ENCODE measurements at places on chromosomes 11 and 22.

DNA sequence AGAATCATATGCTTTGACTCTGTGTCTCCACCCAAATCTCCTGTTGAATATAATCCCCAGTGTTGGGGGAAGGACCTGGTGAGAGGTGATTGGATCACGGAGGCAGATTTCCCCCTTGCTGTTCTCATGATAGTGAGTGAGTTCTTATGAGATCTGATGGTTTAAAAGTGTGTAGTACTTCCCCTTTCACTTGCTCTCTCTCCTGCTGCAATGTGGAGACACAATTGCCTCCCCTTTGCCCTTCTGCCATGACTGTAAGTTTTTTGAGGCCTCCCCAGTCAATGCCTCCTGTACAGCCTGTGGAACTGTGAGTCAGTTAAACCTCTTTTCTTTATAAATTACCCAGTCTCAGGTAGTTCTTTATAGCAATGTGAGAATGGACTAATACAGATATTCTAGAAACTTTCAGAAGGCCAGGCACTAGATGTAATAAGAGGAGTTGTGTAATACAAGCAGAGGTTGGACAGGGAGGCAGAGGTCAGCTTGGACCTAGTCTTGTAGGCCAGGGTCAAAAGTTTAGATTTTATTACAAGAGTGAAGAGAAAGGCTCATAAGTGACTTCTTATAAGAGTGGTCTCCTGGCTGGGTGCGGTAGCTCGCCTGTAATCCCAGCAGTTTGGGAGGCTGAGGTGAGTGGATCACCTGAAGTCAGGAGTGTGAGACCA is 9.3 kb upstream of the SERPING1 start:
- no peak for DNase-seq

GRCh38 chr11:10895285-10895684 is 37.4 kb upstream of the ZBED5 start:
- no peak for DNase-seq

- DNase-seq, result no peak
Measured at GRCh38 chr11:44988981-44989635, 38.4 kb upstream of the TP53I11 start.

- DNase-seq, result no peak
Measured at GRCh38 chr11:74278721-74279161, 32.7 kb downstream of the P4HA3 start.

- DNase-seq, result no peak
Measured at GRCh38 chr11:61675826-61676225, 4.4 kb upstream of the DAGLA start.

GRCh38 chr11:46560300-46560991 is 33.4 kb downstream of the AMBRA1 start:
- DNase-seq, result no peak

DNA sequence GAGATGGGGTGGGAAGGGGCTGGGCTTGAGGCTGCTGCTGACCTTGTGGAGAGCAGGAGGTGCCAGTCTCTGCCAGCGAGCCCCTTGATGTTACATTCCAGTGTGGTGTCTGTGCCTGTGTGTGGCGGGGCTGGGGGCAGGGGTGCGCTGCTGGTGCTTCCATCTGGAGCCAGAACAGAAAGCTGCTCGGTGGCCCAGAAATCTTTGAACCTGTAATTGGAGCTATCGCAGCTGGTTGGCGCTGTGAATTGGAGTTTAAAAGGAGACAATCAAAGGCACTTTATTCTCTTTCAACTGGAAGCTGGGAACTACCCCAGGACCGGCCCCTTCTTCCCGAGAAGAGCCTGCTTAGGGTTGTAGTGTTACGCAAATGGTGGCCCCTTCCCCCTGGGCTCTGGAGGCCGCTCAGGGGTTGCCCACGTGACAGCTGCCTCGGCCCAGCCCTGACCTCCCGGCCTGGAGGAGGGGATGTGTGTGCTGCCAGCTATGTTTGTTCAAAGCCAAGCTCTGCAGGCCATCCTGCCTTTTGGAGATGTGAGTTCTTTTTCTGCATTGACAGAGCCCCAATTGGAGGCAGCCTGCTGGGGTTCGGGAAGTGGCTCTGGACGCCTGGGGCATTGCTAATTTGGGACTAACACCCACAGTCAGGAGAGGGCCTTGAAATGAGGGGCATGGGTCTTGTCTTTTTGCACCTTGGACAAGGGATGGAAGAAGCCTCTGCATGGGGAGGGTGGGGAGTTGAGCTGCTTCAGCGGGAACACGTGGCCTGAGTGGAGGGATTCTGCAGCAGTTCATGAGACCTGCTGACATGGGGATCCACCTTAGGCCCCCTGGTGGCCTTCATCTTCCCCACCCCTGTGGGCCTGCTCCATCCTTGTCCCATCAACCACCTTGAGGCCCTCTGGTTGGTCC is 14.0 kb upstream of the ARSA start:
- DNase-seq, result no peak

- no peak for DNase-seq
Measured at GRCh38 chr11:63775191-63775590, 6.6 kb upstream of the ZFTA start.

Measured in SK-N-MC (cell line).